ENCODE measurements at places on chromosomes 1 and 21. TPM values are rescaled to one million over a fixed set of nuclear protein-coding genes. Genes with fewer than 3 reads are reported as not detected.

WNT9A gene
- total RNA-seq, result 0.54 TPM

SLC45A1 gene
- total RNA-seq, result 0.66 TPM

DNA sequence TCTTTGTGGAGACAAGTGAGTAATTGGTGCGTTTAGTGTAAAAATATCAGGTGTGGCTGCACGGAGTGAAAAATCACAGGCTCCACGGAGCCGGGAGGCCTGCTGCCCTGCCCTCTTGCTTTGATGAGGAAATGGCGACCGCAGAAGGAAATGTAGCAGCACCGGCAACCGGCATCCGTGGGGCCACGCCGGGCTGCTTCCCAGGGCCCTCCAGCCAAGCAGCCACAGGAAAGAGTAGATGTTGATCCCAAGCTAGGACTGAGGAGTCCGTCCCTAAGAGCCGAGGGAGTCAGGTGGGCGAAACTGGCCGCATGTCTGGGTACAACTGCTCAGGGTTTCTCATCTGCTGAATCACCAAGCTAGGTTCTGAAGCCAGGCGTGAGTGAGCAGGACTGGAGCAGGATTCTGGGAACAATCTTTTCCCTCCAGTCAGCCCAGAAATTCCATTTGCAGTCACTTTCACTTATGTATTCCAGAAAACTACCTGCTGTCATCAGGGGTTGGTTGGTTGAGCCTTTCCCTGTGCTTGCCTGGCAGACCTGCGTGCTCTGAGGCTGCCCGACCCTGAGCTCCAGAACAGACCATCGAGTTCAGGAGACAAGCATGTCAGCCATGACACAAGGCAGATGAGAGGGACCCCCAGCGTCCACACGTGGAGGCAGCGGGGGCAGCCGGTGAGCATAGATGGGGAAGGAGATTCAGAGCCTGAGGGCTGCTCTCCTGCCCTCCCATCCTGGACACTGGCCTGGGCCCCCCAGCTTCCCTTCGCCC is 5.8 kb upstream of the ITGB2 start:
- no peak for ATAC-seq

SPATA46 gene
- total RNA-seq, result 2.1 TPM

DNA sequence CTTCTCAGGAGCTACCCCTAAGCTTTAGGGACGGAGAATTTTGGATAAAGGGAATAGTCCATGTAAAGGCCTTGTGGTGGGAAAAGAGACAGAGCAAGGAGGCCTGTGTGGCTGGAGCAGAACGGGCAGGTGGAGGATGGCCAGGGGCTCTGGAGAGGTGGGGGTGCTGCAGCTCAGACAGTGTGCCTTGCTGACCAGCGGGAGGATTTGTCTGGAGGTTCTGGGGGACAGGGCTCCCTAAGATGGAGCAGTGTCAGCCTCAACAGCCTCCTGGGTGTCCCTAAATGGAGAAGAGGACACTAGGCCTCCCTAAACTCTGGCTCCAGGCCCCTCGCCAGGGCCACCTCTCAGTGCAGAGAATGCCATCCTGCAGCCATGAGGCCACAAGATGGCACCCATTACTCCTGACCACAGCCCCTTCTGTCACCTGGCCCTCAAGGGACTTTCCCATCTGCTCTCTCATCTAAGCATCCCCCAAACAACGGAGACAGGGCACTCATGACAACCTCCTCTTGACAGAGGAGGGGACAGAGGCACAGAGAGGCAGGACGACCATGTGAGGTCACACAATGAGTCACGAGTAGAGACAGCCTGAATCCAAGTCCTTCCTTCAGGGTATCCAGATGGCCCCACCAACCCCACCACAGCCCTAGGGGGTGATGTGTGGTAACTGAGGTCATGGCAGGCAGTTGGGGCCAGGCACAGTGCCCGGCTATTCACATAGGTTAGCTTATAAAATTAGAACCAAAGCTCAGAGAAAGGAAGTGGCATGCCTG is 94.7 kb downstream of the DMRTB1 start:
- ATAC-seq, result no peak

CA6 gene
- total RNA-seq, result not detected

DNA sequence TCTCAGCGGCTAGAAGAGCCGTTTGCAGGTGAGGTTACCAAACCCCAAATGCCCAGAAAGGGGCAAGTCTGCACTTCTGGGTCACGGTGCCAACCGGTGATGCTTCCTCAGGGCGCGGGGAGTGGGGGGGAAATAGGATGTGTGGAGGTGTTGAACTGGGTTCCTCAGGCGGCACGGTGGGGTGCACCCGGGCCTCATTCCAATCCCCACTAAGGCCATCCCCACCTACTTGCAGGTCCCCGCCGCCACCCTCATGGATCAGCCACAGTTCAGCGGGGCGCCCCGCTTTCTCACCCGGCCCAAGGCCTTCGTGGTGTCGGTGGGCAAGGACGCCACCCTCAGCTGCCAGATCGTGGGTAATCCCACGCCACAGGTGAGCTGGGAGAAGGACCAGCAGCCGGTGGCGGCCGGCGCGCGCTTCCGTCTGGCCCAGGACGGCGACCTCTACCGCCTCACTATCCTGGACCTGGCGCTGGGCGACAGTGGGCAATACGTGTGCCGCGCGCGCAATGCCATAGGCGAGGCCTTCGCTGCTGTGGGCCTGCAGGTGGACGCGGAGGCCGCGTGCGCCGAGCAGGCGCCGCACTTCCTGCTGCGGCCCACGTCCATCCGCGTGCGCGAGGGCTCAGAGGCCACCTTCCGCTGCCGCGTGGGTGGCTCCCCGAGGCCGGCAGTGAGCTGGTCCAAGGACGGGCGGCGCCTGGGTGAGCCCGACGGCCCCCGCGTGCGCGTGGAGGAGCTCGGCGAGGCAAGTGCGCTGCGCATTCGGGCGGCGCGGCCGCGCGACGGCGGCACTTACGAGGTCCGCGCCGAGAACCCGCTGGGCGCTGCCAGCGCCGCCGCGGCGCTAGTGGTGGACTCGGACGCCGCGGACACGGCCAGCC is 3.9 kb downstream of the OBSCN start:
- ATAC-seq, result no peak

DIRAS3 gene
- total RNA-seq, result 0.67 TPM

GRCh38 chr1:14334336-14335176 is 263.9 kb upstream of the KAZN start:
- no peak for ATAC-seq

- ATAC-seq, result no peak
Measured at GRCh38 chr21:32958288-32959002, 67.3 kb upstream of the OLIG2 start.

- ATAC-seq, result peak; percentile 27
Measured at GRCh38 chr1:59113876-59114457, 182.9 kb upstream of the FGGY start.

- ATAC-seq, result peak; percentile 17
Measured at GRCh38 chr1:22133931-22134324, 9.0 kb downstream of the WNT4 start.

LCE2C gene
- not detected for total RNA-seq

DNA sequence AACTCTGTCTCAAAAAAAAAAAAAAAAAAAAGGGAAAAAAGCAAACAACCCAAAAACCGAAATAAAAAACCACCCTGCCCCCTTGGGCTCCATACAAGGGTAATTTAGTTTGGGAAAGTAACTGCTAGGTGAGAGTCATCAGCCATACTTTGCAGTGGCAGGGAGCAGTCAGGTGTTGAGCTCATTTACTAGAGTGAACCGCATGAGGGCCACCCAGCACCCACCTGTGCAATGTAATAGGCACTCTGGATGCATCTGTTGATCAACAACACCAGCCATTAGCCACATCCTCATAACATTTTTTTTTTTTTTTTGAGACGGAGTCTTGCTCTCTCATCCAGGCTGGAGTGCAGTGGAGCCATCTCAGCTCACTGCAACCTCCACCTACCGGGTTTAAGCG is 9.1 kb downstream of the INAVA start:
- ATAC-seq, result no peak

- ATAC-seq, result no peak
Measured at GRCh38 chr1:87723193-87723592, 394.5 kb downstream of the LMO4 start.

DNA sequence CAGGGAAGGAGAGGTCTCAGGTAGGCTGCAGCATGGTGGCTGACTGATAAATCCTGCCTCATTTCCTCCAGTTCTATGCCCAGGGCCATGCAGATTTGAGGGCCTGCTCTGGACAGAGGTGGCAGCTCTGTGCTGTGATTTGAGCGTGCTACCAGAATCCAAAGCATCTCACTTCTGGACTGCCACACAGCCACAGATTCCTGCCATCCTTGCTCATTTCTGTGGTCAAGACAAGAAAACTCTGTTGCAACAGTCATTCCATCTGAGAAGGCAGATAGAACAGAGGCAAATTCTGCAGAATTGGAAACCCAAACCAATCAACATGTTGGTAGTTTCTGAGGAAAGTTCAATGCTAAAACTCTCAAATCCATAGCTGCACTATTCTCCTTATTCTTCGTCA is 102.8 kb upstream of the GALNT2 start:
- no peak for ATAC-seq

GRCh38 chr1:4127592-4128140 is 227.6 kb upstream of the C1orf174 start:
- ATAC-seq, result no peak

DNA sequence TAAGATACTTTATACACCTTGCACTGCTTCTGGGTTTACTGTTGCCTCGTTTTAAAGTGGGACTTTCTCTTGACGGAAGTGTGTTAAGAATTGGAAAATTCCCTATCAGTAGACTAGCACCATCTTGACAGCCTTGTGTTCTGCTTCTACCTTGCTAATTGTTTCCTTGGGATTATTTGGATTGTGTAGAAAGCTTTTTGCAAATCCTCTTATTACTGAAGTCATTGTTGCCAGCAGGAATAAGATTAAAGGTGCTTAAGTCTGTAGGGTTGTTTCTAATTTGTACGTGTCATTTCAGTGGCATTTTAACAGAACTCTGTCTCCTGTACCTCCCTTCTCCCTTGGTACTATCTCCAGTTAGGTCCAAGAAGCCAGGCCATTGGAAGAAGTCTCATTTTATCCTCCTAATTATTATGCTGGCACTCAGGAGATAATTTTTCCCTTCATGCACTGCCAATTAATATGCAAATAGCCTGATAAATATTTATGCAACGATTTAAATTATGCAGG is 107.7 kb downstream of the POU2F1 start:
- ATAC-seq, result peak; percentile 55

- ATAC-seq, result no peak
Measured at GRCh38 chr1:239870194-239870593, 221.5 kb upstream of the FMN2 start.

KNCN gene
- total RNA-seq, result 1.4 TPM

DNA sequence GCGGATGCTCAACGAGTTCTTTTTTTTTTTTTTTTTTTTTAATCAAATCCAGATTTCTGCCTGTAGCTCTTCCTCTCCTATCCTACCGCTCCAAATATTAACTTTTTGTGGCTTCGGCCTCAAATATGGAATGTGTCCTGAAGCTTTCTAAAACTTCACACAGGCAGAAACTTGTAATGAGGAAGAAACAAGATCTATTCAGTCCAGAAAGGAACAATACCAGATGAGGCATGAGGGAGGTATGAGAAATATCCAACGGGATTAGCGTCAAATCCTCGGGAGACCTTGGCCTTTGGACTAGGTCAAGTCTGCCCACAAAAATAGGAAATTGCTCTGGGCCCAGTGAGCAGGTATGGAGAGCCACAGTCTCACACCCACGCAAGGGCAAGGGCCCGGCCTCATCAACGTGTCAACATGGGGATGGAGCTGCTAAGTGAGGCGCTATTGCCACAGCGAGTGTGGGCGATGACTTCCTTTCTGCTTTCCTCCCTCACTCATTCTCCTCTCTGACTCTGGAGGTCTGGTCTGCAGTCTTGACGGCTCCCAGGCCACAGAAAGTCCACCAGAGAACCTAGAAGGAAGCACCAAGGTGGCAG is 66.6 kb downstream of the BCAR3 start:
- no peak for ATAC-seq

PGLYRP3 gene
- total RNA-seq, result 0.29 TPM

SPOCD1 gene
- 0.56 TPM for total RNA-seq

DMBX1 gene
- total RNA-seq, result 0.26 TPM

- ATAC-seq, result no peak
Measured at GRCh38 chr1:9776685-9777084, 47.1 kb downstream of the CLSTN1 start.

DNA sequence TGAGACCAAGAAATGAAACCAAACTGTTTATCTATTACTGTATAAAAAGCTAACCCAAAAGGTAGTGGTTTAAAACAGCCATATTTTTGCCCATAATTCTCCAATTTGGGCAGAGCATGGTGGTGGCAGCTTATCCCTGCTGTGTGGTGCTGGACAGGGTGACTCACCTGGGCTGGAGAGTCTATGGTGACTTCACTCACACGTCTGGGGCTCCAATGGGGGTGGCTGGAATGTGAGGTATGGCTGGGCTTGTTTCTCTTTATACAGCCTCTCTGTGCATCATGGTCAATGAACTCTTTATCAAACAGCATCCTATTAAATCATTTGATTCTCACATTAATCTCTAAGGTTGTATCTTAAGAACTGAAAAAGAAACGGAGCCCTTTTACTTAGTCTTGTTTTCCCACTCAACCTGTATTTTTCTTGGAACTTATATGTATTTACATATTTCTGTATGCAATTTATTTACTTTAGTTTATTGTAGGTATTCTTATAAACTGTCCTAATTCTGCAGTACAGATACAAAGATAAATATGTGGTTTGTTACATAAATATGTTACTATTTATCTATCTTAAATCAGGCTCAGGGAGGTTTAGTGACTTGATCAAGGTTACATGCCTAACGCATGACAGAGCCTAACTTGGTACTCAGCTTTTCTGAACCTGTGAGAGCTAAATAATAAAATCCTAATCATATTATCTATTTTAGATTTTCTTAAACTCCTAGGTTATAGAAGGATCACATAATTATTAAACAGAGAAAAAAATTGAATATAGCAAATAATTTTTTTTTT is 37.5 kb upstream of the WLS start:
- ATAC-seq, result no peak

- ATAC-seq, result no peak
Measured at GRCh38 chr21:14479241-14479786, 66.8 kb downstream of the SAMSN1 start.

Data from motor neuron (in vitro differentiated cells).